Glutamatergic neuron (in vitro differentiated cells): ENCODE measurements at places on chromosomes 7 and 10. TPM values are rescaled to one million over a fixed set of nuclear protein-coding genes. Genes with fewer than 3 reads are reported as not detected.

DNA sequence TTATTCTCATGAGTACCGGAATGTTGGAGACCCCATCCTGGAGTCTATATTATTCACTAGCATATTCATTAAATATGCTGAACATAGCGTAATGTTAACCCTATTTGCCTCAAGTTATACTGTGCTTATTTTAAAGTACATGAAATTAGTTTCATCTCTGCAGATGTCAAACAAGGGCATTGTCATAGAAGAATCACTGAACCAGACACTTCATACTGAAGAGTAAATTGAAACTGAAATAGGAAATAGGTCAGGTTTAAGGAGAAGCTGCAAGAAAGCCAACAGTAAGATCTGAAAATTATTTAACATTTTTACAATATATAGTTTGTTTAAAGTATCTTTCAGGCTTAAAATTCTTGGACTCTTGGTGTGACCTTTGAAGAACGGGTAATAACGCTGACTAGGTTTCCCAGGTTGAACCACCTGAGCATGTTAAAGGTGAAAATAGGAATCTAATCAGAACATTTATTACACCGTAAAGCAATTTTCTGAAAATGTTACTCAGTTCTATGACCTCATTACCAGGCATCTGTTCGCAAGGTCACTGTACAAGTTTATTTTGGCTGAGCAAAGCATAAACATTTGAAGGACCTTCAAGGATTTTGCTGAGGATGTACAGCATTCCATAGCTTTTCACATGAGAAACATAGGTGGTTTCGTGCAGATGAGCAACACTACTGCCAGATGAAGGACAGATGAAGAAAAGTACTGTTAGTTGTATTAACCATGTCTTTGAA is 82.7 kb downstream of the REEP3 start:
- DNase-seq = no peak

Gene MEOX2
- total RNA-seq = 0.39 TPM

Gene ASB4
- total RNA-seq = not detected

Gene PKD2L1
- total RNA-seq = 0.44 TPM

Gene GRID2IP
- 0.66 TPM for total RNA-seq

DNA sequence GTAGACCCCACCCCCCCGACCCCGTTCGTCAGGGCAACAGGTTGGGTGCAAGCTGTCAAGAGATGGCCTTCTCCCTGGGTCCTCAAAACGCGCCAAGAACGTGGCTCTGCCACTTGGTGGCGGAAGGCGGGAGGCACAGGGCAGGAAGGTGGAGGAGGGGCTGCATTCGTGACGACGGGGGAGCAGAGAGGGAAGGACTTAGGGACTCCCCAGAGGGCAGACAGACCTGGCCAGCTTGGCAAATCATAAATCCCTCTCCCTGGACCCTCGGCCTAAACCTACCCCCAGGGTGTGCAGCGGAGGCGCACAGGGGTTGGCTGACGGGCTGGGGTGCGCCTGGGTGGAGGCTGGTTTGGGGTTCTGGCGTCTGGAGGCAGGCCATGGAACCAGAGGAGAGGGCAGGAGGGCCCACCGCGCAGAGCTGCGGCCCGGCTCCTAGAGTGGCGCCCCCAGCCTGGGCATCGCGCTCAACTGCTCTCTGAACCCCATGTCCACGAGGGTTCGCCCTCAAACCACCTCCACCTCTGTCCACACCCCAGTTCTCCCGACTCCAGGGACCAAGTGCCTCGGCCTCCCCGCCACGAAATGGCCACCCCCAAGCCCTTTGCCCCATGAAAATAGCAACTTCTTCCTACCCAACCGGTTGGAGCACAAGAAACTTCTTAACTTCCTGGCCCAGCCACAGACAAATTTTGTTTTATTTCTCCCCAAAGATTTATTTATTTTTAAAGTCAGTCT is 10.8 kb upstream of the GATA3 start:
- DNase-seq = no peak

- no peak for DNase-seq
Observed at GRCh38 chr7:11648980-11649379, 183.0 kb downstream of the THSD7A start.

DNA sequence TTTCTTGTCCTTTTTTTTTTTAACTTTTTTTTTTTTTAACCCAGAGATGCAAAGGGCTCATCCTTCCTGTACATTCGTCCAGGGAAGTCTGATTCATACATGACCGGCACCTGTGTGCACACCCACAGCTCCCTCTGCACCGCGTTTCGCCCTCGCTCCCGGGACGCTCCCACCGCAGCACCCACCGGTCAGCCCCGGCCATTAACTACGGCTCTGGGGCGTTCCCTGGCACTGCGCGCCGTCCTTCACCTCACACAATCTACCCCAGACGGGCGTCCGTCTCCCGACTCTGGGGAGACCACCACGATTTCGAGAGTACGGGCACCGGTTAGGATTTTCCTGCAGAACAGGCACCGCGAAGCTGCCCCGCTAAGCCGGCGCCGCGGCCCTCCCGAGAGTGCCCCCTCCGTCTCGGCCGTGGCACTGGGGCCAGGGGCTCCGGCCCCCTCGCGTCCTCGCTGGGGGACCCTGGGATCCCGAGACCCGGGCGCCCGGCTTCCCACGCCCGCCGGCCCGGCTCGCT is 452 bp downstream of the ATE1 start:
- peak; percentile 65 for DNase-seq

DNA sequence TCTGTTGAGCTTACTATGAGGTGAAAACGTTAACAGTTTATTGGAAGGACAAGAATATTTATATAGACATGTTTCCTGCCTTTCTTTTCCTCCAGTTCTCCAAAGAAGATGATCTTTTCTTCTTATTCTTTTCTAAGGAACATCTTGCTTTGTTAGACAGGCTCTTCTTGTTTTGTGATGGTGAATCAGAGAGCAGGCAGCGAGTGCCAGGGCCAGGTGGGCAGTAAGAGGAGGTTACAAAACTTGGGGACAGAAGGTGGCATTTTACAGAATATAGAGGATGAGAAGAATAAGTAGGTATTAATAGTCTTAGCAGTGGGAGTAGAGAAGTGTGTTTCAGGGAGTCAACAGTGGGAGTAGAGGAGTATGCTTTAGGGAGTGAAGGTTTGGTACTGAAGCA is 223.6 kb downstream of the ARL4A start:
- no peak for DNase-seq

- no peak for DNase-seq
Observed at GRCh38 chr7:158403013-158403821, 184.4 kb downstream of the PTPRN2 start.

- DNase-seq = no peak
Observed at GRCh38 chr7:77757589-77757988, 40.6 kb downstream of the TMEM60 start.

Gene ING3
- 14.9 TPM for total RNA-seq

DNA sequence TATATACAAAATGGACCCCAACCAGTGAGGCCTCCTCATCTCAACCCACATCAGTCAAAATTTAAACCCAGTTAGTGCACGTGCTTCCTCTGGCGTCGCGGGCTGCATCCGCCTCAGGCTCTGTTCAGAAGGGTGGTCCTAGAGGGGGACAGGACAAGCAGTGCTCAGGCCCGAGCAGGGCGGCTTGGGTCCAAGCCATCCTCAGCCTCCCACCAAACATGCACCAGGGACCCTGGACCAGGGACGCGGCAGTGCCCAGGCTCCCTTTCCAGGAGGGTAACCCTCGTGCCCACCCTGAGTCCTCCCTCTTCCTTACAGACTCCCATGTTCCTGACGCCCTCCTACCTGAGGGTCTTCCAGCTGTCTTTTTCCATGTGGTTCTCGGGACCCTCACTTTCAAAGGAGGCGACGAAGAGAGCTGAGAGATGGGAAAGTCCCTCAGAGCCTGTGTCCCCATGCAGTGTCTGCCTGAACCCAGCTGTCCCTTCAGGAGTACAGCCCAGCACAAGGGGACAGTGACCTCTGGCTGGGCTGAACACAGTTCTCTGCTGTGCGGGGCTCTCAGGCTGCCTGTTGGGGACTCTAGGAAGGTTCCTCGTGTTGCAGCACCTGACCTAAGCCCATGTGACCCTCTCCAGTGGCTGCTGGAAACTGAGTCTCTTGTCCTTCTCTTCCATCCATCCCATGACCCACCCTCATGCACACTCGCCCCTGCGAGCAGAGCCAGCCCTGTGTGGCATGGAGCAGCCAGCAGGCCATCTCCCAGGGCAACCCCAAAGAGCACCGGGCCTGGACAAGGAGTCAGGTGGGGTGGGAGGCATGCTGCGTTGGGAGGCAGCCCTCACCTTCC is 58.1 kb downstream of the CSGALNACT2 start:
- no peak for DNase-seq

Gene C10orf143
- 0.96 TPM for total RNA-seq

DNA sequence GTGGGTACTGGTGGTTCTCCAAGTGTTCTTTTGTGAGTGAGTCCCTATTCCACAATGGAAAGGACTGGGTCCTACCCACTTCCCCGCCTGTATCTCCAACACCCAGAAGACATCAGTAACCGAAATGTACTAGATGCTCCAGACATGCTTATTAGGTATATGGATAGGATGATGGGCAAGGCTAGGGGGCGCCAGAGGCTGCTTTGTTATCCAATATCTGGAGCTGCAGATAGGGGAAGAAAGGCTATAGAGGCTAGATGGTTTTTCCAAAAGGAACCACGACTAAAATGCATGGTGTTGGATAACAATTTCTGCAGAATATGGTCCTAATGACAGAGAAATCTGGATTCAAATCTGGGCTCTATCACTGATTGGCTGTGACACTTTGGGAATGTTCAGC is 56.2 kb upstream of the TM9SF3 start:
- DNase-seq = peak; percentile 73

- DNase-seq = no peak
Observed at GRCh38 chr10:47095848-47096612, 184.8 kb downstream of the PTPN20 start.

Gene ACSL5
- not detected for total RNA-seq

Gene TACR2
- not detected for total RNA-seq

GRCh38 chr7:88147949-88148348 is 71.9 kb downstream of the SRI start:
- DNase-seq = no peak

GRCh38 chr10:78435484-78436221 is 402.0 kb downstream of the RPS24 start:
- no peak for DNase-seq

DNA sequence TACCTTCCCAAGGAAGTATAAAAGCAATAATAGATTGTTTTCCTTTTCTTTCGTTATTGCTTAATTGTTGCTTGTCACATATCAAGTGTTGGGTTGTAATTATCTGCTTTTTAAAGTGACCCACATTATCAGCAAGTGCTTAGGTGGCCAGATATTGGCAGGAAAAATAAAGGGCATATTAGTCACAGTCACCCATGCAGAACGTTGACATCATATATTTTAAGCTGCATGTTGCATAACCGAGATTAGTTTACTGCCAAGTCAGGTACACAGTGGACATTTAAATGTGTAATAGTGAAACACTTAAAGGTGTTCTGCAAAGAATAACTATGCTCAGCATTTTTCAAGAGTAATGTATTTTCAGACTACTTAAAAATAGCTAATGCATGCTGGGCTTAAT is 11.4 kb downstream of the NEBL start:
- DNase-seq = no peak

DNA sequence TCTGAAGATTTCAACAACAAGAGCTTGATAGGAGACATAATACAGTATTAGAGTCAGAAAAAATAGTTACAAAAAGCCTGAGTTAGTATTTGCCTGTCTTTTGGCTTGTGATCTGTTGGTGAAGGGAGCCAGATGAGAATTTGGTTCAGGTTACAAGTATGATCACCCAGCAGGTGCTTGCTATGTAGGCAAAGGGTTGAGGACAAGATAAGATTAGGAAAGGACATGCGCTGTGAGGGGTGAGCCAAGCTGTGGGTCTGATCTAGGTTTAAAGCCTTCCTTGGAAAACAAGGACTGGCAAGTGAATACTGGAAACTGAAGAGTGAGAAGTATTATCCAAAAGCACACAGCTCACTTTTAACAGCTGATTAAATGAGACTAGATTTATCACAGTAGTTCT is 28.7 kb upstream of the CD36 start:
- DNase-seq = no peak

- no peak for DNase-seq
Observed at GRCh38 chr7:99597762-99598501, at the start of gene TMEM225B. Gene TMEM225B (plus strand): TSS chr7:99598267. CDS start chr7:99604389, 6,122 bp downstream.

DNA sequence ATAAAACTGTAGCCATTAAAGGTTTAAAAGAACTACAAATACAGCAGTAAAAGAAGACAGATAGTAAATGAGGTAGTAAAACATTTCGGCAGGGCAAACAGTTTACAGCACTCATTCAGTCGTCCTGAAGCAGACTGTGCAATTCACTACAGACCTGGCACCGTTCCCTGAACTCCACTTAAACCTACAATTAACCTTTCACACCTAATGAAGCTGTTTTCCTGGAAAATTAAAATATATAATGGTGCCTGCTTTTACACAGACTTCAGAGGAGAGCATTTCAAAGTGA is 335.3 kb downstream of the GFRA1 start:
- DNase-seq = no peak

Gene PUS7
- total RNA-seq = 20.0 TPM

- no peak for DNase-seq
Observed at GRCh38 chr10:113027230-113027573, 77.2 kb downstream of the TCF7L2 start.

Gene PHKG1
- total RNA-seq = not detected

Gene LBX1
- not detected for total RNA-seq

DNA sequence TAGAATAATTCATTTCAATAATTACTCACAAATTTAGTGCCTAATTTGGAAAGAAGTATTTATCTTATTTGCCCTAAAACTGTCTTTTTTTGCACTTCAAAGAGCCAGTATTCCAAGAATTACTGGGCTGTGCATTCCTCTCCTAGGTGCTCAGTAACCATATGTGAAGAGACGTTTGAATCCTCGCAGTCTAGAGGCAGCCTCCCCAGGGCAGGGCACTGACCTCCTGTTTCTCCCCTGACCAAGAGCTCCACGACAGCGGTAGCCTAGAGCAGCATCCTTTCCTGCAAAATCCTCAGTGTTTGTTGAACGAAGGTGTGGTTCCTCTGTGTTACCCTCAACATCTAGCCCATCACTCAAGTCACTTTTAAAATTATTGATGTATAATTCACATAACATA is 113.1 kb downstream of the EEPD1 start:
- DNase-seq = no peak

DNA sequence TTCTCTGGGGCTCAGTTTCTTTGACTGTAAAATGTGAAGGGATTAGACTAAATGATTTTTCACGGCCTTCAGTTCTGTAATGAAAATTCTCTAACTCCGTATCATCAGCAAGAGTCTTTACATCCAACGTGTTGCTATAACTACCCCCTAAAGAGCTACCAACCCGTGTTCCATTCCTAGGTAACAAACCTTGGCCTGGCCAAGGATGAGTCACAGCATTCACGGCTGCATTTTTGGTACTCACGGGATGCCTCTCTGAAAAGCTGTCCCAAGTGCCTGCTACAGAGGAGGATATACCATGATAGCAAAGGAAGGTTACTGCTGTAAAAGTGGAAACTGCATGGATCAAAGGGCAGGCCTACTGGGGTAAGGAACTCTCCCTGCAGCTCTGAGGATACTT is 5.9 kb downstream of the LRRC4 start:
- DNase-seq = no peak

GRCh38 chr10:74963549-74963948 is 137.1 kb downstream of the KAT6B start:
- no peak for DNase-seq

DNA sequence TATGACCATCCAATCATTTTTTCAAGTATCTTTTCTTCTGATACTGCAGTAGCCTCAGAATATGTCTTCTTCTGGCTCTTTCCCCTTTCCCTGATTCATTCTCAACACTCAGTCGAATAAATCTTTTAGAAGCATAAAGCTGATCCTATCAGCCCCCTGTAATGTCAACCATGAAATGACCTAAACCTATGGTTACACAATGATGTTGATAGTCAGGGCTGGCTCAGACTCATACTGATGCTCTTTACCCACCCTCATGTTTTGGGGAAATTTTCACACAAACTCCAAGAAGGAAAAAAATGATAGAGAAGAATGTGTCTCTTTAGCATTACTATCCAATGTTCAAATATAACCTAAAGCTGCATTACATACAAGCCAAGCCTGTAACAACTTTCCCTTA is 76.0 kb downstream of the AASS start:
- no peak for DNase-seq
